ENCODE measurements at places on chromosomes 12 and 14.

DNA sequence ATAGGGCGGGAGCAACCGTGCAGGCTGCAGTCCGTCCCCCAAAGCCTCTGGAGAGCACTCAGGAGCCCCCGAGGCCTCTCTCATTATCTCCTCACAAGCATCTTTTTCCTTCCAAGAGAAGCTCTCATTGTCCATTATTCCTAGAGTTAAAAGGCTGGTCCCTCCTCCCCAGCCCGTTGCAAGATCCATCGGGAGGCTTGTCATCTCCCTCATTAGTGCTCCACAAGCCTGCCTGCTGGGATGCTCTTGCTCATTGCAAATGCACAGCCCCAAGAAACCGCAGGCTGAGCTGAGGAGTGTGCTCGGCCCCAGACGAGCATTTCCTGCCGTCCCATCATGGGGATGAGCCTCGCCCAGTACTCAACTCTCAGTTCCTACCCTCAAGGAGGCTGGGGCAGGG lies 23.3 kb downstream of the NUAK1 start:
- no peak for DNase-seq

GRCh38 chr12:121980191-121980891 lies 41.3 kb upstream of the BCL7A start:
- peak; percentile 92 for DNase-seq

DNA sequence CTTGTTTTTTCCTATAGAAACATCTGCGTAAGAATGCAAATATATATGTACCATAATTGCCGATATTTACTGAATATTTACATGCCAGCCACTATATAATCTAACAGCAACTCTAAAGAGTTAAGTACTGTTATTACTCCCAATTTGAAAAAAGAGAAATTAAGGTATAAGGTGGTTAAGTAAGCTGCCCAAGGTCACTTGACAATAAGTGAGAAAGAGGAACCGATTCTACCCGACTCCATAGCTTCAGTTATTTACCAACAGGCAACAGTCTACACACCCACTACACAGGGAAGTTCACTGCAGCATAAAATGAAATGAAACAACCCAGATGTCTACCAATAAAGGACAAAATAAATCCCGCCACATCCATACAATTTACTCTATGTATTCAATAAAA lies 1.1 kb downstream of the MIS18BP1 start:
- peak; percentile 93 for DNase-seq

DNA sequence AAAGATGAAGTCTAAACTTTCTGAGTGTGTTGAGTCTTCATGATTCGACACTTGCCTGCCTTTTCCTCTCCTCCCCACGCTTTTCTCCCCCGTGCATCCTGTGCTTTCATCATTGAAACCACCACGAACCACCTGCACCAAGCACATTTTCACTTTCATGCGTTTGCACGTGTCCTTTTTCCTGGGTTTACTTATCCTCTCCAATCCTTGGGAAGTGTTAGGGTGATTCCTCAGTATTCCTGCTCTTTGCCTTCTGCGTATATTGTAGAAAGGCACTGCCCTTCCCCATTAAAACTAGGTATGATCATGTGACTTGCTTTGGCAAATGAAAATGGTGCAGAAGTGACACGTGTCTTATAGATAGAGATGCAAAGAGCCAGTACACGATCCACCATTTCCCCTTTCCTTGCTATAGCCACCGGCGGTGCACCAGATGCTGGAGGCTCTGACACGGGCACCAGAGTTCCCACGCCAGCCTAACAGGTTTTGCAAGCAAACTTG lies 106.6 kb downstream of the BRMS1L start:
- DNase-seq = no peak

DNA sequence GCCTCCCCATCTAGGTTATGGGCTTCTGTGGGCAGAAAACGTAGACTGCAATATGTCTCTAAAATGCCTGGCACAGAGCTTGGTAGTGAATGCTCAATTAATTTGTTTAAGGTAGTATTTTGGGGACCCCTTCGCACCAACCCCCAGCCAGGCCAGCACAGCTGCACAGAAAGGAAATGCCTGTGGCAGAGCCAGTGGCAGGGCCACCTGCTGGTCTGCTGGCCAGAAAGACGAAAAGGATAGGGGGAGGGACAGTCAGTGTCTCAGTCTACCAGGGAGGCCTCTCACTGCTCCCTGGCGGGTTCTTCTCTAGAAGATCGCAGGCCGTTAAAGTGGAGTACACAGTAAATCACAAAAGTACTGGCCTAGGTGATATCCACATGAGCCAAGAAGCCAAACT lies 3.5 kb downstream of the RAB15 start:
- no peak for DNase-seq

DNA sequence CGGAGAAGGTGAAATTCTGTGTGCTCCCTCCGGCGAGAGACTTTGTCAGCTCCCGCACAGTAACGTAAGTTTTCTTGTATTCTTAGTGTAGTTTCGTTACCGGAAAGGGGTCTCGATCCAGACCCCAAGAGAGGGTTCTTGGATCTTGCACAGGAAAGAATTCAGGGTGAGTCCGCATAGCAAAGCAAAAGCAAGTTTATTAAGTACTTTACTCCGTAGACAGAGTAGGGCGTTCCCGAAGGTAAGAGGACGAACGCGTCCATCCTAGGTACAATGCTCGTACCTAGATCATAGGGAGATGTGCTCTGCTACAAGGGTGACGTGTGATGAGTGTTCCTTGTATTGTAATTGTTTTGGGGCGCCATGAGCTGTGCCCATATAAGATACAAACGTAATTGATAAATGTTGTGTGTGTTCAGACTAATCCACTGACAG lies 293 bp downstream of the IFI27L1 start:
- DNase-seq = peak; percentile 19

DNA sequence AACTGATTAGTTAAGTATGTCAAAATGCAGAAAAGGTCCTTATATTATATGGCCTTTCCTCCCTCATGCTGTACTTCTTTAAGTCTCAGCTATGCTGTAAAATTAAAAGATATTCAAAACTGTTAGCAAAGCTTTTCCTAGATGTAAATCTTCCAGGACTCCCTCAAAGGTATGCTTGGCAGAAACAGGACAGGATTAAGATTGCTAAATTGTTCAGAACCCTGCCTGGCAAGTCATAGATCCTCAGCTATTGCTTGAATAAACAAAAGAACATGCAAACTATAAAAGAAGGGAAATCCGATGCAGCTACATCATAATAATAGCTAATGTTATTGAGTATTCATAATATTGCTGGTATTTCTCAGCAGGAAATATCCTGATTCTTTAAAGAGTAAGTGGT lies 322.6 kb downstream of the CCDC91 start:
- no peak for DNase-seq

DNA sequence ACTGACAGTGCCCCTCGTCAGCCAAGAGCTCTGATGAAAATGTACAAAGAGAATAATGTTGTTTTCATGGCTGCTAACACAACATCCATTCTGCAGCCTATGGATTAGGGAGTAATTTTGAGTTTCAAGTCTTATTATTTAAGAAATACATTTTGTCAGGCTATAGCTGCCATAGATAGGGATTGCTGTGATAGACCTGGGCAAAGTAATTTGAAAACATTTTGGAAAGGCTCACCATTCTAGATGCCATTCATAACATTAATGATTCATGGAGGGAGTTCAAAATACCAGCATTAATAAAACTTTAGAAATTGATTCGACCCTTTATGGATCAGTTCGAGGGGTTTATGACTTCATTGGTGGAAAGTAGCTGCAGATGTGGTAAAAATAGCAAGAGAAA lies 149.8 kb downstream of the GPHN start:
- DNase-seq = no peak

DNA sequence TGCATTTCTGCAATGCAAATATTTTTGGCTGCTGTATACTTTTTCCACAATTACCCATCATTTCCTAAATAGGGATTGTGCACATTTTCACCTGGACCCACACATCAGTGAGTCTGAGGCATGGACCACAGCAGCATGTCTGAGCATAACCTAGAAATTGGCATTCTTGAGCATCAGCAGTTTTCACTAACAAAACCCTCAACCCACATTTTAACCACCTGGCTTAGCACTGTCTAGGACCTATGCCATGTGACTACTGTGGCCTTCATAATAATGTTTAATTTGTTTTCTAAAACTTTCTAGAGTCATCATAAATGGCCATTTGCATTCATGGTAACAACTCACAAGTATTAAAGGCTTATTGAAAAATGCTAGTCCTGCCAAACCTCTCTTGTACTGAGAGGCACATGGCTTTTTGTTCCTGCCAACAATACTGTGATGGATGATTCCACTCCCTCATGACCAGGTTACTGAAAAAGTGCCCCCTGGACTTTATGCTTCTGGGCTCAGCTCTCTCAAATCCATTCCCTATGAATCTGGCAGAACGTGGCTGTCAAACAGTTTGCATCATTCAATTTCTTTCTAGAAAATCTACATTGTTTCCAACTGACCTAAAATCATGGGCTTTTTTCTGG lies 240.0 kb downstream of the MDGA2 start:
- no peak for DNase-seq

DNA sequence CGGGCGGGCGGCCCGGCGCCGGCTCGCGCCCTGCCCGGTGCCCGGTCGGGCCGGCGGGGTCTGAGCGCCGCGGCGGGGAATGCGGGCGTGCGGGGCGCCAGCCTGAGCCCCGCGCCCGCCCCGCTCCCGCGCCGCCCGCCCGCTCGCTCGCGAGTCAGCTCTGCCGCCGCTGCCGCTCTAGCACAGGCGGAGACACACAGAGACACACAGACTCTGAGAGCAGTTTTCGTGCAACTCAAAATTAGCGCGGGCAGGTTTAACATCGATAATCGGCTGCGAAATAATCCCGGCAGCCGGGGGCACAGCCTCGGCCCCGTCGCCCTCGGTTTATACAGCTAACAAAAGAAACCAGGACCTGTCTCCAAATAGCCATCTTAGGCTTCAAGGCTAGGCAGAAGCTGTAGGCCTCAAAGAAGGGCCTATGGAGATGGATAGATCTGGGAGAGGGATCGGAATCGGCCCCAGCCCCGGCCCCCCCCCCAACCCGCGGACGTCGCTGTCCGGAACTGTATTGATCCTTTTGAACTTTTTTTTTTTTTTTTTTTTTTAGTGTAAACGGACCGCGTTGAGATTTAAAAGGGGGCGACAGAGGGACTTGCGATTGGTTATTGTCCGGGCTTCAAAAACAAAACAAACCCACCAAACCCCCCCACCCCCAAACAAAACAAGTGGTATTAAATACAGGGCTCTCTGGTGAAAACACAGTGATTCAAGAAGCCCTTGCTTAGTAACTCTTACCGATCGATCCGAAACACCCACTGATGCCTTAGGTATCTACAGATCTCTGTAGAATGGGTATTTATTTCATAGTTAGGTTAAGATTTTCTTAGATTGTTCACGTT lies 1.1 kb downstream of the ARID2 start:
- peak; percentile 69 for DNase-seq

DNA sequence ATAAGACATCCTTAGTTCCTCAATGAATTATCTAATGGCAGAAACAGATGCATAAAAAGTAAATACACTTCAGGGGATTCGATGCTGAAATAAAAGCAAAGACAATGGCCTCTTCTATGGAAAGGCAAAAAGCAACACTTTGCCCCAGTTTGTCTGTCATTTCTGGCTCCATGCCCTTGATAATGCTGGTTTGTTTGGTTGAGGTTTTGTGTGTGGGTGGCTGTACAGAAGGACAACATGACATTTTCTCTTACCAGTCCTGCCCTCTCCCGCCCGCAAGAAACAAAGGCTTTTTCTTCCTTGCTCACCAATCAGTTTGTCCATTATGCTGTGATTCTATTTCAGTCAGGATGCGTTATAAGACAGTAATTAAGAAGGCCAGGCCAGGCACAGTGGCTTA lies 18.1 kb upstream of the WDR89 start:
- DNase-seq = no peak

DNA sequence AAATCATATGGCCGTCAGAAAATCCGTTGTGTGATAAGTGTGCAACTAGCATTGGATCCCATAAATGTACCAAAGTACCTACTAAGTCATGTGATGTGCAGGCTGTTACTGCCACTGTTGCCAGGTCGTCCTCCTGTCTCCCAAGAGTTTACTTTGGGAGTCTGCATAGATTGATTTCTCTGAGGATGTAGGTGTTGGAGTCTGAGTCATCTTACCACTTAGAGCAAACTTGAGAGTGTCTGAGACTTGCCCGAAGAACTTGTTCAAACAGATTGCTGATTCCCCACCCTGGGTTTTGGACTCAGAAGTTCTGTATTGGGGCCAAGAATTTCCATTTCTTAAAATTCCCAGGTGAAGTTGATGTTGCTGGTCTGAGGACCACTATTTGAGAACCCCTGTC lies 11.4 kb downstream of the TMX1 start:
- no peak for DNase-seq

- no peak for DNase-seq
Measured at GRCh38 chr12:7207866-7208625, 18.6 kb downstream of the PEX5 start.

DNA sequence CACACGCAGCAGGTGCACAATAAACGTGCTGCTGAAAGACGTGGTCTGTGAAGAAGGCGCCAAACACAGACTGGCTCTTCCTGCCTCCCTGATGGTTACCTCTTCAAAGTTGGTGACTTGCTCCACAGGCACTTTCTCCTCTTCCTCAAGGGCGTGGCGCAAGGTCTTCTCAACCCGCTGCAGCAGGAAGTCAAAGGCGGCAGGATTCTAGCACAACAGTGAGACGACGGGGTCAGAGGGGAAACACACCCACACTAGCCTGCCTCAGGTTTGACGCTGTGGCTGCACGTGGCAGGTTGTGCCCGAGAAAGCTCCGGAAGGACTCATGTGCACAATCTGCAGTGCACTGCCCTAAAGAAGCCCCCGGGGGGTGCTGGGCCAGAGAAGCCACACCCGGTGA lies 15.0 kb downstream of the POLE start:
- DNase-seq = no peak

DNA sequence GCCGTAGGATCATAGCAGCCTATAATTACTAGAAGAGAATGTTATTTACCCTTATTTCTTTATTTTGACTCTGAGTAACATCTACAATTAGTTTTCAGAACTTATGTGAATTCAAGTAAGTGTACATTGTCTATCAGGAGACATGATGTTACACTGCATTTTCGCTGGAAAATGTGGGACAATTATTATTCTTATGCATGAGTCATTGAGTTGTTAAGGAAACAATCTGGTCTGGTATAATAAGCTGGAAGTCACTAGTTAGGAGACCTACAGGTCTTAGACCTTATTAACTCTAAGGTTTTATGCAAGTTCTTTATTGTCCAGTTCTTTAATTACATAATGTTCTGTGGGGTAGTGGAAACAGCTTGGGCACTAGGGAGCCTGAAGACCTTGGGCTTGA lies 5.8 kb downstream of the KTN1 start:
- no peak for DNase-seq

GRCh38 chr12:71281425-71281824 lies 123.6 kb upstream of the TSPAN8 start:
- DNase-seq = no peak

- DNase-seq = no peak
Measured at GRCh38 chr14:59832653-59833294, 37.8 kb downstream of the RTN1 start.

DNA sequence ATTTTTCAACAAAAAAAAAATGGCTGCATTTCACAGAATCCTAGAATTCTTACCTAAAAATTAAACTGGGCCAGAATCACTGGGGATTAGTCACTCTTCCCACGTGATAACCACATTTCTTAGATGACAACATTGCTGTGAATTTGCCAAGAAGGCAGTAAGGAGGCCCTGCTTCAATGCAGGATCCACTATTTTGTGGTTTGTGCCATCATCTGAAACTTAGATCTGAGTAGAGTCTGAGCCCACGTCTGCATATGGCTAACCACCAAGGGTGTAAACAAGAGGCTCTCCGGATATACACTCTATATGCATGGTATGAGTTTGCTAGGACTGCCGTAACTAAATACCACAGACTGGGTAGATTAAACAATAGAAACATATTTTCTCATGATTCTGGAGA lies 24.4 kb upstream of the TBX5 start:
- no peak for DNase-seq
